ENCODE measurements at places on chromosomes 1 and 21.

GRCh38 chr21:35940074-35940927 is 120.0 kb downstream of the SETD4 start:
- DNase-seq: peak; percentile 86

- DNase-seq: peak; percentile 39
Observed at GRCh38 chr1:43067977-43068751, 103.9 kb downstream of the EBNA1BP2 start.

DNA sequence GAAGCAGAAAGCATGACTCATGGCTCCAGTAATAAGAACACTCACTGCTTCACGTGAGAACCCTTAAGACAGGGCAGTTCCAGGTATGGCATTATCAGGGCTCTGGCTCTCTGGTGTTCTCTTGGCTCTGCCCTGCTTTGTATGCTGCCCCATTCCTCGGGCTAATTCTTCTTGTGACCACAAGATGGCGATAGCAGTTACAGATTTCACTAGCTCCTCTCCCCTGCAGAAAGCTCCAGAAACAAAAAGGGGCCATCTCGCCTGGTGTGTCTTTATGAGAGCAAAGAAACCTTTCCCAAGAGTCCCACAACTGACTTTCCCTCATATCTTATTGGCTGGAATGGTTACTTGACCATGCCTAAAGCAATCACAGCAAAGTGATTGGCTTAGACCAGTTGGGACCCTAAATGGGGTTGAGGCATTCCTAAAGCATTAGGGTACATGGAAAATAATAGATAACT is 60.1 kb downstream of the F3 start:
- DNase-seq: peak; percentile 77

DNA sequence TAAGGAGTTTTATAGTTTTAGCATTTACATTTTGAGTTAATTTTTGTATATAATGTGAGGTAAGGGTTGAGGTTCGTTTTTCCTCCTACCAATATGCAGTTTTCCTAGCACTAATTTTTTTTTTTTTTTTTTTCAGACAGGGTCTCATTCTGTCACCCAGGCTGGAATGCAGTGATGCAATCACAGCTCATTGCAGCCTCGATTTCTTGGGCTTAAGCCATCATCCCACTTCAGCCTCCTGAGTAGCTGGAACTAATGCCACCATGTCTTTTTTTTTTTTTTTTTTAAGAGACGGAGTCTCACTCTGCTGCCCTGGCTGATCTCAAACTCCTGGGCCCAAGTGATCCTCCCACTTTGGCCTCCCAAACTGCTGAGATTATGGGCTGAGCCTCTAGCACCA is 2.5 kb upstream of the UBASH3A start:
- DNase-seq: no peak

DNA sequence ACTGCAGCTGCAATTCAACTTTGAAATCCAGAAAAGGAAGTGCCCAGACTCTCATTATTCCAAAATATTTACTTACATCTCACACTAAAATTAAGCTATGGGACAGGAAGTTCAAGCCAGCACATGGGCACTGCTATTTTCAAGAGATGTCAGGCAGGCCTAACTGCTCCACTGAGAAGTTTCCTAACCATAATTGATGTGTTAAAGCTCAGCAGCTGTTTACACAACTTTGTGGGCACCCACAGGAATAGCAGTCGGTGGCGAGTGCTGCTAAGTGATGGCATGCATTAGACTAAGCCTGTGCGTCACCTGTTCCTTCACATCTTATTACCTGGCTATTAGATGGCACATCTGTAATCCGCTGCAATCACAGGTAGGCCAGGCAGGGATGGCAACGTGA is 303.3 kb upstream of the DAB1 start:
- DNase-seq: no peak

All from neural progenitor cell (in vitro differentiated cells).